D721Med (cell line): ENCODE measurements at places on chromosomes 3 and 15.

DNA sequence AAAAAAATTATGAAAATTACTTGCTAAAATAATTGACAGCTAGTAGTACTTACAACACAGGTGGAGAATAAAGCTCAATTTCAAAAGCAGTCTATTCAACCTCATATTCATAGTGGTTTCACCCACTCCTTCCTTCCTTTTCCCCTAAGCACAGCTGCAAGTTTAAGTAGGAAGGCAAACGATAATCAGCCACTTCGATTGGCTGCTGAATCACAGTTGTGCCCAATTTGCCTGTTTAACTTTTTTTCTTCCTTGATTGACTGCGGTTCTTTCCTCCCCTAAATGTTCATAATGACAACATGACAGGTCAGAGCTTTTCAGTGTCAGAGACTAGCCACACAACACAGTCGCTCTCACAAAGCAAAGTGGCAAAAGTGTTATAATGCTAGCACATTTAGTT is 468.0 kb upstream of the GBE1 start:
- no peak for DNase-seq

- DNase-seq = no peak
These were observed 186.7 kb downstream of the NLGN1 start for GRCh38 chr3:173584093-173584837.

DNA sequence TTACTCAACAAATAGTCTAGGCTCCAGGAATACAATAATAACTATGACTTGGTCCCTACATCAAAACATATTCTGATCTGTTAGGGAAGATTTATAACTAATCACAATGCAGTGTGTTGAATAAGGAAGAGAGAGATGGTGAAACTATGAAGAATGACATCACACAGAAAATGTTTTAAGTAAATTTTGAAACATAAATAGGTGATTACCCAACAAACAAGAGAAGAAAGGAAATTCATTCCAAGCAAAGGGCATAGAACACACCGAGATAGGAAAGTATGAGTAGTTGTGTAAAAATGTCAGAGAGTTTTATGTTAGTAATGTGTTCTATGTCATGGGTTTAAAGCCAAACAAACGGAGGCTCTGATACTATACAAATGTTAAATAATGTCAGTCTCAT is 13.4 kb downstream of the SEC62 start:
- no peak for DNase-seq

DNA sequence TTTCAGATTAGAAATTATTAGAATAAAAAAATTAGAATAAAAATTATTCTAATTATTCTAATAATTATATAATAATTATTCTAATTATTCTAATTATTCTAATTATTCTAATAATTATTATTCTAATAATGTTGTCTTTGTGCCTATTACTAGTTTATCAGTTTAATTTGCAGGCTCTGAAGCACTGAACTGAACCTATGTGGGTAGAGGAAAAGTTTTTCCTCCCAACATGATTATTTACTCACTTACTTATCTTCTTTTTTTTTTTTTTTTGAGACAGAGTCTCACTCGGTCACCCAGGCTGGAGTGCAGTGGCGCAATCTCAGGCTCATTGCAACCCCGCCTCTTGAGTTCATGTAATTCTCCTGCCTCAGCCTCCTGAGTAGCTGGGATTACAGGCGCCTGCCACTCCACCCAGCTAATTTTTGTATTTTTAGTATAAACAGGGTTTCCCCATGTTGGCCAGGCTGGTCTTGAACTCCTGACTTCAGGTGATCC is 39.7 kb upstream of the C15orf39 start:
- DNase-seq = no peak

- DNase-seq = no peak
These were observed 13.2 kb downstream of the LINS1 start for GRCh38 chr15:100588638-100589242.

- no peak for DNase-seq
These were observed 708 bp downstream of the ESYT3 start for GRCh38 chr3:138434875-138435772.

GRCh38 chr3:11668243-11669235 is 24.8 kb upstream of the VGLL4 start:
- DNase-seq = no peak

GRCh38 chr3:99114565-99115291 is 213.2 kb upstream of the DCBLD2 start:
- DNase-seq = no peak

DNA sequence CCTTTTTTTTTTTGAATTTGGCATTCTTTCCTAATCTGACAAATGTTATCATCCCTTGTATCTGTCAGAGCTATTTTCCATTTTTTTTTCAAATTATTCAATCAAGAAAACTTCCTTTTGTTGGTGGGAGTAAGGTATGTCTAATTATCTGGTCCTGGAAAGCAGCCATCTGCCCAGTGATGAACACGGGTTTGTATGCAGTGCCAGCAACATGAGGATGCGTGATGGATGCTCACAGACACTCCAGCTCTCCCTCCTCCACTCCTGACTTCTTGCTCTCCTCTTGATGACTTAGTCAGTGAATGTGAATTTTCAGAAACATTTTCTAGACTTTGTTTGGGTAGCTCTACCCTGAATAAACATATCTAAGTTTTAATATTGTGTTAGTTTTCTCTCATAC is 79.2 kb downstream of the IL1RAP start:
- no peak for DNase-seq

DNA sequence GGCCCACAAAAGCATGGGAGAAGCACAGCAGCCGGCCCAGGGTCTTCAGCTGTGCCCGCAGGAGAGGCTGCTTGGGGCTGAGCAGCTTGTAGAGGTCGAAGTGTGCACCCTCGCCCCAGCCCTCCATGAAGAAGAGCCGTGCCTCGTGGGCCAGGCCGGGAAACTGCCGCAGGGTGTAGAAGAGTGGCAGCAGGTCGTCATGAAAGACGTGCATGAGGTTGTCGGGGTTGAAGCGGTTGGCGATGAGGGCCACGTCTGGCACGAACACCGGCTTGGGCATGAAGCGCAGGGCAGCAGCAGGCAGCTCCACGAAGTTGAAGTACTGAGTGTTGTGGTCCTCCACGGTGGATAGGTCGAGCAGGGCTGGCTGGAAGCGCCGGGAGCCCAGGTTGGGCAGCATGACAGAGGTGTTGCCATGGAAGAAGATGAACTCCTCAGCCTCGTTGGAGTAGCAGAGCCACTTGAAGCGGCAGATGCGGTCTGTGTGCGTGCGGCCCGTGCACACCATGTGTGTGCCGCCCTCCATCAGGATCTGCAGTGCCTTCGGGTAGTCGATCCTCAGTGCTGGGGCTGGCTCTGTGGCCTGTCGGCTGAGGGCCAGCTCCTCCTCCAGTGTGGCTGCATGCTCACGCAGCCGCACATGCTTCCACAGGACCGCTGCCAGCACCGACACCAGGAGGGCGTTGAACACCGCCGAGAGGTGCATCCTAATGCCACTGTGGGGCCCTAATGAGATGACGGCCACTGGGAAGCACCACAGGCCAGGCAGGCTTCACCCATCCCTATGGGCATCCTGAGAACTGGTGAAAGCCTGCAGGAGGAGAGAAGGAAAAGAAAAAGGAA is 24.9 kb downstream of the POMGNT2 start:
- DNase-seq = no peak

- no peak for DNase-seq
These were observed 7.2 kb downstream of the PLXNB1 start for GRCh38 chr3:48422681-48423080.
